ENCODE measurements at places on chromosomes 16 and 17.

DNA sequence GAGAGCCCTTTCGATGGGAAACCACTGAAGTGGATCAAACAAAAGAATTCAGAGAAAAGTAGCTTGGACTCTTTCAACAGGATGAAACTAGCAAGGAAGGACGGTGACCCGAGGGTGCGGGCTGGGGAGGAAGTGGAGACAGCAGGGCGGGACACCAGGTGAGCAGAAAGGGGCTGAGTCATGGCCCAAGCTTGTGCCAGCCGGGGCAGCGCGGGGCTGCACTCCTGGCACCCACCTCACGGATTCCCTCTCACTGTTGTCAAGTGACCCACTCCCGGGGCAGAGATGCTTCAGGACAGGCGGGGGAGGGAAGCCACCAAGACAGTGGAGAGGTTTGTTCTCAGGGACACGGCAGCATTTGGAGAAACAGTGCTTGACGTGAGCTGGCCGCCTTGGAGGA lies 10.7 kb upstream of the RNF222 start:
- peak; percentile 86 for DNase-seq

- no peak for DNase-seq
Measured at GRCh38 chr16:70393662-70394061, 45.2 kb downstream of the ST3GAL2 start.

DNA sequence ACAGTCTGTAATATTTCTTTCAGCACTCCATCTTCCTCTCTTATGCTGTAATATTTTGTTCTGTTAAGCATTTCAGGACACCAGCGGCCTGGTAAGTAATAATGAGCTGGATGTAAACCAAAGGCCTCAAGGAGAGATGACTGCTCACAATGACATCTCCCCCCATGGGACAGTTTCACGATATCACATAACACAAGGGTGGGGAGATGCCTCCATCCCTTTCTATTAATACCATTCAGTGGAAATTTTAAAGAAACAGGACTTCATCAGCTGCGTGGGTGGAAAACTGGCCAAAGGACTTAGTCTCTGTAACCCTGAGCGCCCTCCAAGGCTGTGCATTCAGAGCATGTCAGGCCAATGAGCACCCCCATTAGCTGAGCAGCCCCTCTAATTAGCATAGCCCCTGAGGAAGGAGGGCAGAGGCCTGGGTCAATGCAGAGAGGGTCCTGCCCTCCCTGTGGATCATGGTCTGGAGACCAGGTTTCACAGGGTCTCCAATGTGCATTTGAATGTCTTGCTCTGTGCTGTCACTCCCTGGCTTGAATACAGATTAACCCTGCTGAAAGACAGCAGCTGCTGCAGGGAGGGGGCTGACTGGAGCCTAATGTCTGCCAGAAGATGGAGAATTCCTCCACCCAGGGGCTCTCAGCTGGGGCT lies 156.4 kb downstream of the HS3ST2 start:
- DNase-seq = no peak

DNA sequence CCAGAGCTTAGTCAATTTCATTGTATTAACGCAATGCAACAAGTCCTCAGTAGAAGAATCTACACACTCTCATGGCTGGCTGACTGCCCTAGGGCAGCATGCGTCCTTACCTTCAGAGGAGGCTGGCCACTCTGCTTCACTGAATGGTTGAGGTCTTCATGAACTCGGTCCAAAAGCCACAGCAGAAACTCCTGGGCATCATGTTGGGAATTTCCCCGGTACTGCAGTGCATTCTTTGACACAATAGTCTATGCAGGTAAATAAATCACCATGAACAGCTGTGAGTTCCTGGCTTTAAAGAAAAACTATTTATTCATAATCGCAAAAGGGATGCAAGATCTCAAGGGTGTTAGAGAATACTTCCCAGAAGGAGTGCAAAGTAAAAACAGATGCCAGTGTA lies 41.3 kb downstream of the USP31 start:
- peak; percentile 78 for DNase-seq

- DNase-seq = no peak
Measured at GRCh38 chr17:41912925-41913324, 5.8 kb downstream of the ACLY start.

DNA sequence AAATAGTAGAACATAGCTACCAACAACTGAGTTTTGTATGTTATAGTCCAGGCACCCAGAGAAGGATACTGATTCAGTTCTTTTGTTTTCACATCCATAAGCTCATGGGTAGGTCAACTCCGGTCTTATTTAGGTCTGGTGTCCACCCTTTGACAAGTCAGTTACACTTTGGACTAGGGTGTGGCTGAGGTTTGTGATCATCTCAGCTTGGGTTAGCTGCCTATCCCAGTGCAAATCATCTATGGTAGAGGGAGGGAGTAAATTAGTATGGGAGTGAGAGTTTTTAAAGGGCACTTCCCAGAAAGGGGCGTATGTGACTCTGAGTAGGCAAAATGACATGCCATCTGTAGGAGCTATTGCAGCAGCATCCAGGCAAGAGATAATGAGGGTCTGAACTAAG lies 66.1 kb downstream of the TANC2 start:
- DNase-seq = no peak

- DNase-seq = peak; percentile 38
Measured at GRCh38 chr17:67629971-67630320, 87.8 kb upstream of the NOL11 start.

DNA sequence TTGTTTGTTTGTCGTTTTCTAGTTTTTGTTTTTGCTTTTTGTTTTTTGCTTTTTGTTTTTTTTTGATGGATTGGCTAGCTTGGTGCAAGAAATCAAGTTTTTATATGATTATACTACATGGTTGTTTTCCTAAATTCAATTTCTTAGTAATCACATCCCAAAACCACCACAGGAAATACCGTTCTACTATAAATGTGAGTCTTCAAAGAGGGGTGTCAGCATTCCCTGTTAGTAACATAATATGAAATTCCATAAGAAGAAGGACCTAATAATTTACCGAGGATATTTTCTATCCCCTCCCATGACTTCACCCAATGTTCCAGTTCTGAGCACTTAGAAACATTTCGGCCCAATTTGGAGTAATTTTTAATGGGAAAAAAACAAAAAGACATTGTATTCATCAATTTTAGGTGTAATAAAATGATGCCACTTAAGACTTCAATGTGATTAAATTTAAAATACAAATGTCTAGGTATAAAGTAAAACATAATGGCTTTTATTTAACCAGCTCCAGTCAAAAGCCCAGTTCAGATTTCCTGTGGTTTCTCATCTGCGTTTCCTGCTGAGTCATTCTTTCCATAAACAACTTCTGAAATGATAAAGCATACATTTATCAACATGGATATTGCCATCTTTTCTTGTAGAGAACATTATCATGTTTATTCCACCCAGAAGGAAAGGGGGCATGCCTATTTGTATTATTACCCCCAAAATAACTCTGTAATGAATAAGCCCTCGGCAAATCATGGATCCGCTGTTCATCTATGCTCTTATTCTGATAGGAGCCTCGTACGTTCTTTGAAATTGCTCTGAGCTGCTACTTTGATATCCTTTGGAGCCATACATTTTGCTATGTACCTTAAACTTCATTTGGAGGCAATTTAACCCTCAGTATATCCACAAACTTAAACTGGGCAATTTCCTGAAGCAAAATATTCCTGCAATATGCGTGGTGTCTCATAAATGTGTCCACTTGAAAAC lies 28.1 kb downstream of the HSBP1 start:
- peak; percentile 47 for DNase-seq

GRCh38 chr17:33602981-33603380 lies 309.9 kb upstream of the ASIC2 start:
- DNase-seq = no peak

GRCh38 chr17:79224476-79224875 lies 149.9 kb downstream of the ENGASE start:
- no peak for DNase-seq

GRCh38 chr16:77328274-77328673 lies 106.6 kb downstream of the ADAMTS18 start:
- DNase-seq = no peak

DNA sequence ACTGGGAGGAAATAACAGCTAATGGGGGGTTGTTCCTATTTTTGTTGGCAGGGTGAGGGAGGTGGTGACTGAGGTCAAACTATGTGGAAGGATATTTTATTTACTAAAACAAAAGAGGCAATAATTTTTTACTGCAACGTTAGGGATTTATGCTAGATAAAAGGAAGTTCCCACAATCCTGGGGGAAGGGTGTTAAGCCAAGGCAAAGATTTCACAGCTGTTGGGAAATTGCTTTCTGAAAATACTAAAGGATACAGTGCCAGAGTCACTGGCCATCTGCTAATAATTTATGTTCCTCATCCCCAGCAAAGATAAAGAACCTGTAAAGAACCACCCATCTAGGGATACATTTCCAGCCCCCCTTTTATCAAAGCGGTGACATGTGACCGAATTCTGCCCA lies 756.0 kb upstream of the RBFOX1 start:
- DNase-seq = no peak

DNA sequence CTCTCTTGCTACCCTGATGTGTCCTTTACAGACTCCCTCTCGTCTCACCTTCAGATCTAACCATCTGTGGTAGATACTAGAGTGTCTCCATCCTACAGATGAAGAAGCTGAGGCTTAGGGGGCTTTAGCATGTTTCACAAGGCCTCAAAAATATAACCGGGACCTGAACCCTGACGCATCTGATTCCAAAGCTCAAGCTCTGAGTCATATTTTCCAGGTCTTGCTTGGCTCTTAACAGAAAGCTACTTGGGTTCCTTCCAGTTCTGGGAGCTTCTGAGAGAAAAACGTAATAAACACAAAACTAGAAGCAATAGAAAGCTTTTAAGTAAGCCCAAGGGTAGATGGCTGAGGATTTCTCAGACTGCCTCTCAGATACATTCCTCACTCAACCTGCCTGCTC lies 224.3 kb upstream of the EEF2KMT start:
- no peak for DNase-seq

- no peak for DNase-seq
Measured at GRCh38 chr16:73319737-73320136, 271.8 kb upstream of the ZFHX3 start.

DNA sequence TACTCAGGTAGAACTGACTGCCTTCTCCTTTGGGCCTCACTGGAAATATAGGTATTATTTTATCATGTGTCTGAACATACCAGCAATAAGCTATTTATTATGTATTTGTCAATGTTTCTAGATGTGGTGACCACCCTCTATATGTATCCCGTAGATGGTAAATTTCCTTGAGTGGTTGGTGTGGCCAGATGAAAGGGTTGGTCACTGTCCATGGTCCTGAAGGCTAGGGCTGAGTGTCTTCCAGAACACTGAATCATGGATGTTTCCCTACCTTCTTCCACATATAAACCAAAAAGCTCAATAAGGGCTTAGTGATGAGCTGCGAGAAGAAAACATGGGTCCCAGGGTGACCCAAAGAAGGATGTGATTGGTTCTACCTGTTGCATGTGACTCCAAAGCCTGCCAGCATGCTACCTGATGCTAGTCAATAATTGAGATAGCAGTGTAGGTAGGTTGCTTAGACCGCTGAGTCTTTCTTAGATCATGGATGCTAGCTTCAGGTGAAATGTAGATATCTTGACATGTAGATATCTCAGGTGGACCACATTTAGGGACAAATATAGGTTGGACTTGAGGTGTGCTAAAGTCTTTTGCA lies 150.3 kb downstream of the ASIC2 start:
- peak; percentile 30 for DNase-seq

- no peak for DNase-seq
Measured at GRCh38 chr17:17569691-17570090, 21.8 kb downstream of the PEMT start.

DNA sequence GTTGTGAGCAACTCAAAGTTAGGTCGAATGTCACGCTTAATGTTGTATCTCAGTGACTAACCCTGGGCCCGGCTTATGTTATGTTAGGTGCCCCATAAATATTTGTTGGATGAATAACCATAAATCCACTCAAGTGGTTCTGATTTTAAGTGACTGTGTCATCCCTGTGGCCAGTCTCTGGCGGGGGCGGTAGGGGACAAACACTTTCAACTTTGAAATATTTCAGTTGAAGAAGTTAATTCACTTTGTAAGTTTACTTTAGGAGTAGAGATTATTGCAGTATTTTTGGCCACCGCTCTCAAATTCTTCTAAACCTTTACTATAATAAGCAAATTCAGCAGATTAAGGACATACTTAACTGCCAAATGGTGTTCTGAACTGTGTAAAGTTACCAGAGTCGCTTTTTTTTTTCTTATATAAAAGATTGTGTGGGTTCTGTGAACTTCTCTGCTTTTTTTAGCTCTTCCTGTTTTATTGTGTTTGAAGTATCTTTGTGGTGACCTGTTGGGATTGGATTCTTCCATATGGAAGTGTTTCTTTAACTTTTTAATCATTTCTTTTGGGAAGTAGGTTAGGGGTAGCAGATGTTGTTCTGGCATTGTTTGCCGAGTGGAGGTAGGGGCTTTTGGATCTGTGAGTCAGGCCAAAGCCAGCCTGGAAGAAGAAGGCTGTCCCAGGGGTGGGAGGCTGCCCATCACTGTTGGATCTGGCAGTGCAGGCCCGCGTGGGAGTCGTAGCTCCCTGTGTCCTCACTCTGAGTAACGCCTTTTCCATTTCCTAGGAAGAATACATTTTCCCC lies 61.4 kb upstream of the TBX2 start:
- DNase-seq = peak; percentile 40

- DNase-seq = no peak
Measured at GRCh38 chr17:82303944-82304808, 13.2 kb downstream of the CD7 start.

- DNase-seq = no peak
Measured at GRCh38 chr17:3007651-3008121, 55.7 kb downstream of the OR1D5 start.

DNA sequence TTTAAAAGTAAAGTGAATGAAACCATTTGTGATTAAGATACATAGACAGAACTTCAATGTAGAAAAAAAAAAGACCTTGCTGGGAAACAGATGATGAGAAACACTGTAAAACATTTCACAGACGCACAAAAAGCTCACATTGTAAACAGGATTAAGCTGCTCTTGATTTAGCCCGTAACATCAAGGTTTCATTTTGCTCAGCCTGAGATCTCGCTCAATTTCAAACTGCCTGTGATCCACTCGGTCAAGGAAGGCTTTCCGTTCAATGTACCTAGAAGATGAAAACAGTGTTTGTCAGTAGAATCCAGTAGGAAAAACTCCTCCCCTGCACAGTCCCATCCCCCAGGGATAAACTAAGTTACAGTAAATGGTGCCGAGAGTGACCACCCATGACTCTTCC lies 42.3 kb upstream of the BCAR1 start:
- no peak for DNase-seq

GRCh38 chr16:14150796-14151195 lies 79.7 kb downstream of the MRTFB start:
- DNase-seq = no peak

- no peak for DNase-seq
Measured at GRCh38 chr17:73151916-73152632, 12.7 kb upstream of the SSTR2 start.

- DNase-seq = peak; percentile 46
Measured at GRCh38 chr16:48542020-48542473, 67.9 kb downstream of the N4BP1 start.
